ENCODE measurements at places on chromosomes 2 and 18. TPM values are rescaled to one million over a fixed set of nuclear protein-coding genes. Genes with fewer than 3 reads are reported as not detected.

DNA sequence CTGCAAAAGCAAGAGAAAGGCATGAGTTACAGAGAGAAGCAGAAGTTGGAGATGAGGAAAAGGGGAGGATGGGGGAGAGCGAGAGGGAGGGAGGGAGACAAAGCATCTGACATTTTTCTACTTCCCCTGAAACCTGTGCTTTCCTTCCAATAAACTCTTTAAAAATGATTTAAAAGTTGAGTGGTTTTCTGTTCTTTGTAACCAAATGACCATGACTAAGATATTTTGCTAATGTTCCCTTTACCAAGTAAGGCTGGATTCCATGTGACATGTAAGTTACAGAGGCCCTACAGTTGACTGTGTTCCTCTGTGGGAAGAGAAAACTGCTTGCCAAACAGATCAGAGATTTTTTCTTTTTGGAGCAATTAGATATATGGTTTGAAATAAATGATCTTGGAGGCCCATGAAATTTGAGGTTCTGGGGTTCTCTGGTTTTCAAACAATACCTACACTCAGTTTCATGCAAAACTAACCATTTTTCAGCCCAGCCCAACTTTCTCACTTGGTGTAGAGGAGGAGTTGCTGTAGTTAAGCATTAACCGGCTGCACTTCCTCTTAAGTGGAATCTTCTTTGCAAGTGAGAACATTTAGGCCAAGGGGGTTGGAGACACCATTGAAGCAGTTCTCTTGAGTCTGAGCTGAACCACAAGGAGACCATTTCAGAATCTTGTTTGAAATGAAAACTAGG is 34.5 kb downstream of the INSIG2 start:
- no peak for DNase-seq

DNA sequence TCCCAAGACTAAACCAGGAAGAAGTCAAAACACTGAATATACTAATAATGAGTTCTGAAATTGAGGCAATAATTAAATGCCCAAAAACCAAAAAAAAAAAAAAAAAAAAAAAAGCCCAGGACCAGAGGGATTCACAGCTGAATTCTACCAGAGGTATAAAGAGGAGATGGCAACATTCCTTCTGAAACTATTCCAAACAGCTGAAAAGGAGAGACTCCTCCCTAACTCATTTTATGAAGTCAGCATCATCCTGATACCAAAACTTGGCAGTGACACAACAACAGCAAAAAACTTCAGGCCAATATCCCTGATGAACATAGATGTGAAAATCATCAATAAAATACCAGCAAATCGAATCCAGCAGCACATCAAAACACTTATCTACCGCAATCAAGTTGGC is 108.5 kb upstream of the COL3A1 start:
- DNase-seq = no peak

- DNase-seq = no peak
Measured at GRCh38 chr2:105100046-105100840, 62.4 kb downstream of the MRPS9 start.

DDX18 gene
- 51.9 TPM for total RNA-seq

- DNase-seq = no peak
Measured at GRCh38 chr2:219737270-219737691, 109.9 kb downstream of the SLC4A3 start.

DNA sequence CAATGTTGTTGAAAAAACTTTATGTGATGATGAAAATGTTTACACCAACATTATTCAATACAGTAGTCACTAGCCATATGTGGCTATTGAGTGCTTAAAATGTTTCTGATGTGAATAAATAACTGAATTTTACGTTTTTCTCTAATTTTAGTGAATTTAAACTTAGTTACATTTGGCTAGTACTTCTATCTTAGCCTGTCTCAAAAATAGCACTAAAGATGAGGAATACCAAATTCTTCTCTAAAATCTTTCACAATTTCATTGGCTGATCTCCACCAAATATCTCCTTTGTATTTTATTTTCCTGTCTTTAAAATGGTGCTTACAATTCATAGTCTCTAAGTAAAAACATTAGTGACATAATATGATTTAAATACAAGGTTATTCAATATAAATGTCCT is 83.7 kb upstream of the RND3 start:
- no peak for DNase-seq

DNA sequence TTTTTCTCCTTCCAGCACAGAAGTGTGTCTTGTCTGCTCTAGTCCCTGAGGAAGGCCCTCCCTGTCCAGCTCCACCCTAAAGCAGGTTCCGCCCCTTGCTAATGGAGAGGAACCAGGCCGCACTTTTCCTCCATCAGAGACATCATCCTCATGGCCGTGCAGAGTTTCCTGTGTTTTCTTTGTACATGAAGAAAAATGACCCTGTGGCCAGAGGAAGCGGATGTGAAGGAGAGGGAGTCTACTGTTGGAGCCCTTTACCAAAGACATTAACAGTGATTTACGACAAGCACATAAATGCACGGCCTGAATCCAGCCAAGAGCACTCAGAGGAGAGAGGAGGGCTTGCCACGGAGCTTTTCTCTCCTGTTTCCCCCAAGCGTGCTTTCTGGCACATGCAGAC is 109.5 kb downstream of the RNF144A start:
- no peak for DNase-seq

DNA sequence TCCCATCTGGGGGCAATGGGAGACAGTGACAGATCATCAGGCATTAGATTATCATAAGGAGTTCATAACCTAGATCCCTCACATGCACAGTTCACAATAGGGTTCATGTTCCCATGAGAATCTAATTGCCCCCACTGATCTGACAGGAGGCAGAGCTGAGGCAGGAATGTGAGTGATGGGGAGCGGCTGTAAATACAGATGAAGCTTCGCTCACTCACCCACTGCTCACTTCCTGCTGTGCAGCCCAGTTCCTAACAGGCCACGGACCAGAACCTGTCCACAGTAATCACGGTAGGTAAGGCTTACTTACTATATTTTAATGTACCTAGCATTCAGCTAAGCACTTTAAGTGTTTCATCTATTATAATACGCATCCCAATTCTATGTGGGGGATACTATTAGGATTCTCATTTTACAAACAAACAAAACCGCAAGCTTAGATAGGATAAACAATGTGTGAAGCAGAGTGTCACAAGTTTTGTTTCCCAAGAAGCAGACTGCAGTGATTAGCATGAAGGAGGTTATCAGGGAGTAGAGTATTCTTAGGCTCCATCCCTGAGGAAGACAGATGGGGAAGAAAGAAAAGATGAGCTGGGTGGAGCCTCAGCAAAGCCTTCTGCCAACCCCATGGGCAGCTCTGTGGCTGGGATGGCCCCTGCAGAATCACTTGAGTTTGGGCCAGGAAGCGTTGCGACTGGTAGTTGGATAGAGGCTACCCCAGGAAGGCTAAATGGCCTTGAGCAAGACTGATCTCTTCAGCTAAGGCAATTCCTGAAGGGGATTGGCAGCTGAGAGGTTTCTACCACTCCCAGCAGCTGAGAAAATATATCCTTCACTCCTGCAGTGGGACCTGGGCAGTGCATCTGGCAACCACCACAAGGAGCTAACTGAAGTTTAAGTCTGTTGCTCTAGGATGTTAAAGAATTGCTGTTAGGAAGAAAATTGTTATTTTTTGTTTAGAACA is 133.1 kb downstream of the MREG start:
- DNase-seq = no peak

GRCh38 chr2:62956651-62957050 is 94.0 kb upstream of the OTX1 start:
- DNase-seq = no peak

DNA sequence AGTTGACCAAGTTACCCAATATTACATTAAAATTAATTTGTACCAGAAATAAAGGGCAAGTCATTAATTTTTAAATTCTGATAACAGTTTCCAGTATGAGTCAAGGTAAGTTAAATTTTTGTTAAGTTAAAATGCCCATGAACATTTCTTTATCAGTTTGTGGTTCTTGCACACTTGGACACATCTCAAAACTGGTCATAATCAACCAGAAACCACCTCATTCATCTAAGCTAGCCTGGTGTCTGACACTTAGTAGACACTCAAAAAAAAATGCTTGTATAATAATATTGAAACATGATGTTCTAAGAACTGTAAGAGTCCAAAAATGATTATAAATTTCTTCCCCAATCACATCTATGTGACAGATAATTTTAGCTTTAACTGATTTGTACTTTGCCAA is 62.4 kb downstream of the SATB2 start:
- DNase-seq = no peak

- no peak for DNase-seq
Measured at GRCh38 chr2:46826569-46827245, 88.9 kb downstream of the MCFD2 start.

- no peak for DNase-seq
Measured at GRCh38 chr18:62505669-62506494, 16.9 kb upstream of the ZCCHC2 start.

GRCh38 chr2:187125318-187125717 is 276.3 kb upstream of the ZSWIM2 start:
- DNase-seq = no peak

DNA sequence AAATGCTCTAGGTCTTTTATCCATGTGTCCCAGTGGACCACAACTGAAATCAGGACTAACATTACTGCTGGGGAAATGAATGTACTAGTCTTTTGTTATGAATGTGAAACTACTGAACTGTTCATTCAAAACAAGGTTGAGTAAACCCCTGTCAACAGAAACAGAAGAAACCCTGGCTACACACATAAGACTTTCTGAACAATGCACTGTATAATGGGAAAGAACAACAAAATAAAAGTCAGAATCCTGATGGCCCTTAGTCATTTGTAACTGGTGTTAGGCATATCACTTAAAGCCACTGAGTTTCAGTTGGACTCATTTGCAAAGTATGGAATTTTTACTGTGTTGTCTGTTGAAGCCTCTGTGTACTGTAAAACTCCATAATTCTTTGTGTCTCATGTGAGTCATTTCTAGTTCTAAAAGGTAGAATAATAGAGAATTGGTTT is 77.0 kb upstream of the UBXN4 start:
- peak; percentile 76 for DNase-seq

DNA sequence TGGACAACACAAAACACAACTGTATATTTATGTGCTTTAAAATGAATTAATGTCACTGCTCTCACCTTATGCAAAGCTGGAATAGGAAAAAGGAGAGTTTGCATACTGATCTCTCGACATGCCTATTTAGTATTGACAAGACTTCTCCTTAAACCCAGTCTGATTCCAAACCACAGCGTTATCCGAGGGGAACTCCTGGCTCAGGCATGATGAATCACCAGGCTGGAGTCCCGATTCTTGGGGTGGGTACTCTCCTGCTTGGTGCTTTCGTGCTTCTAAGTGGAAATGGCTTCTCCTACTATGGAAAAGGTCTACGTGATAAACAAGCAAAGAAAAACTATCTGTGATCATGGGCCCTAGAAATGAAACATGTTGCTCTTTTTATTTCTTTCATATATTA is 88.9 kb upstream of the SLC35G4 start:
- DNase-seq = no peak

- no peak for DNase-seq
Measured at GRCh38 chr2:237427769-237428506, 14.0 kb upstream of the COL6A3 start.

GRCh38 chr2:196601430-196602306 is 37.8 kb upstream of the CCDC150 start:
- no peak for DNase-seq

- DNase-seq = no peak
Measured at GRCh38 chr2:189530965-189531637, 49.5 kb downstream of the SLC40A1 start.

DNA sequence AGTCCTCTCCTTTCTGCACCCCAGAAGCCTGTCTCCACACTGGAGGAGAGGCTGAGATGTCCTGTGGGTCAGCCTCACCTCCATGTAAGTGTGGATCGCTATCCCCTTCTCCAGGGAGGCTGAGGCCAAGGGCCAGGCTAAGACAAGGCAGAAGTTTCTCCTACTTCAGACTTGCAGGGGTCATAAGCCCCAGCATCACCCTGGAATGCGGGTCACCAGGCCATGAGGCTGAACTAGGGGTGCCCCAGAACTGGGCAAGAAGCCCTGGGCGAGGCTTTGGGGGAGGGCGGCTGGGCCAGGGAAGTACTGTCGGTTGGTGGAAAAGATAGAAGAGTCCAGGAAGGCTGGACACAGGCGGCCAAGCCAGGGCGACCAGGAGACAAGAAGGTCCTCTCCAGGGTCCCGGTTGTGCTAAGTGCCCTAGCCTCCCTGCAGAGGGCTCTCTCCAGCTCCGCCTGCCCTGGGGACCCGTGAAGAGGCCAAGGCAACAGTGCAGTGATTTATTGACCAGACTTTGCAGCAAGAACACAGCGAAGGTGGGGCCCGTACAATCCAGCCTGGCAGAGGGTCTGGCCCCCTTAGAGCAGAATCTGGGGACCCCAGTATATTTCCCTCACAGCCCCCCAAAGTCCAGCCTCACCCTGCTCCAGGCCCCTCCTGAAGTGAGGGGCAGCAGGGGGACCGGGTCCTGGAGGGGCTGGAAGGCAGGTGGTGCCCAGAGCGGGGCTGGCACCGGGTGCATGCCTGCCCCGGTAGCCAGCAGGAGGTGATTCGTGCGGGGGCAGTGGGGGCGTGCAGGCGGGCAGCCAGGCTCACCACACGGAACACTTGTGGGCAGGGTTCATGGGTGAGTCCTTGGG is 8.1 kb downstream of the ECEL1 start:
- DNase-seq = no peak

GRCh38 chr2:144143294-144144151 is 376.4 kb downstream of the ZEB2 start:
- no peak for DNase-seq

GRCh38 chr18:79579807-79580497 is 99.7 kb upstream of the CTDP1 start:
- DNase-seq = no peak

- DNase-seq = no peak
Measured at GRCh38 chr2:32947484-32948143, 861 bp downstream of the LTBP1 start.

ITGAV gene
- total RNA-seq = 98.8 TPM

MYCN gene
- total RNA-seq = 0.51 TPM

Data from epithelial cell of proximal tubule (primary cell).